Mucosa of gallbladder (tissue), 1 donor: ENCODE measurements at places on chromosomes 2 and 18. TPM values are rescaled to one million over a fixed set of nuclear protein-coding genes. Genes with fewer than 3 reads are reported as not detected.

DNA sequence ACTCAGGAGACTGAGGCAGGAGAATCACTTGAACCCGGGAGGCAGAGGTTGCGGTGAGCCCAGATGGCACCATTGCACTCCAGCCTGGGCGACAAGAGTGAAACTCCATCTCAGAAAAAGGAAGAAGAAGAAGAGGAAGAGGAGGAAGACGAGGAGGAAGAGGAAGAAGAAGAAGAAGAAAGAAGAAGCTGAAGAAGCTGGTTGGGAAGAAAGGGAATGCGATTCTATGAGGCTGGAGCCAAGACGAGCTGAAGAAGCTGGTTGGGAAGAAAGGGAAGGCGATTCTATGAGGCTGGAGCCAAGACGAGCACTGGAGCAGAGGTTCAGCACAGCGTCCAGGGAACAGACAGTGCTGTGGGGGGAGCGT is 30.3 kb upstream of the TAF1B start:
- DNase-seq = no peak

DNA sequence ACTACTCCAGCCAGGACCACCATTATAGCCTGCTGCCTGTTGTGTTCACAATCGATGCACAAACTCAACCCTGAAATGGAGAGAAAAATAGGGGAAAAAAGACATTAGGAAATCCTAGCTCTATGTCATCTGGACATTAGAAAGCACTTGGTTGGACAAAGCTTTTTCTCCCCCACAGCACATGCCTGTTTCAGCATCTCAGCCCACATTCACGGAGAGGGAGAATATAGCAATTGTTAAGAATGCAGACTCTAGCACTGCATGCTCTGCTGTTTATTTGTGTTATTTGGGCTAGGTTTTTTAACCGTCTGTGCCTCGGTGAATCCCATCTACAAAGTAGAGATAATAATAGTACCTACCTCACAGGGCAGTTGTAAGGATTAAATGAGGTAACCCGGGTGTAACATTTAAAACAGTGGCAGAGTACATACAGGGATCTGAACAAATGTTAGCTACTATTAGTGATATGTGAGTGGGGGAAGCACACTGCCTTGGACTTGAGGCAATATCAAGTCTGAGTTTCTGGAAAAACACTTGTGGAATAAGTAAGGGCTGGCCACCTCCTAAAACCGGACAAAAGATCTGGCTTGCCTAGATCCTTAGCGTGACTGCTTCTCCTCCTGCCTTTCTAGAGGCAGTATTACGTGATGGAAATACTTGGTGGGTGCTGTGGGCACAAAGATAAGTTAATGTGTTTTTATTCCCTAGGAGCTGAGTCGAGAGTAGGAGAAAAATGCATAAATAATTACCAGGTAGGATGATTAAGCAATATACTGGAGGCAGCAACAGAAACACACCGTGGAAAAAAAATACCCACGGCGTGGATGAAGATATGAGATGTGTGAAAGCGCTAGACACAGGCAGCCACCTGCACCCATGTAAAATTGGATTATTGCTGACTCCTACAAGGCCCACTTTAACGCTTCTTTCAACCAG is 1.0 kb upstream of the PPP1CB start:
- DNase-seq = no peak

GRCh38 chr2:190587106-190587505 is 52.6 kb upstream of the NEMP2 start:
- no peak for DNase-seq

Gene COL4A3
- 16.0 TPM for total RNA-seq

Gene ADAM17
- total RNA-seq = 22.3 TPM

- no peak for DNase-seq
Measured at GRCh38 chr18:58305792-58306191, 261.8 kb downstream of the NEDD4L start.
